ENCODE measurements at places on chromosomes 12 and 14.
A peak's percentile ranks its signal among the peaks of the same experiment; 100 is the strongest.

DNA sequence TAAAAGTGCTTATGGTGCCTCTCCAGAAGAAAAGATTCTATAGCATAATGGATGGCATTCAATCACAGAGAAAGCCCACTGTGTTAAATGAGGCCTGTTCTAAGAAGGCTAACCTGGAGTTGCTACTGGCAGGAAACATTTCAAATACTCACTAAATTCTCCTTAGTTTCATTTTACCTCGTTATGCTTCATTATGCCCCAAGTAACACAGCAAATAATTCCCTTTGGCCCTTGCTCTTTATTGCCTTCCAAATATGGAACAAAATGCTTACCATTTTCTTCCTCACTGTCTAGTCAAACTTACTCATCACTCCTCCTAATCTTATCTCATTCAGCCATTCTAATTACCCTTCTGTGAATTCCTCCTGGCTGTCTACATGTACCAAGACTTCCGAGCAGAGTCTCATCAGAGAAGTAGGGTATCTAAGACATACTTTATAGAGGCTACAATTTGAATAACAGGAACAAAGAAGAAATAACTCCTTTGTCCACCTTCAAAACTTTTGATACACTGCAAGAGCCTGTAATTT lies 292.1 kb upstream of the CLEC14A start:
- DNase-seq, result no peak

DNA sequence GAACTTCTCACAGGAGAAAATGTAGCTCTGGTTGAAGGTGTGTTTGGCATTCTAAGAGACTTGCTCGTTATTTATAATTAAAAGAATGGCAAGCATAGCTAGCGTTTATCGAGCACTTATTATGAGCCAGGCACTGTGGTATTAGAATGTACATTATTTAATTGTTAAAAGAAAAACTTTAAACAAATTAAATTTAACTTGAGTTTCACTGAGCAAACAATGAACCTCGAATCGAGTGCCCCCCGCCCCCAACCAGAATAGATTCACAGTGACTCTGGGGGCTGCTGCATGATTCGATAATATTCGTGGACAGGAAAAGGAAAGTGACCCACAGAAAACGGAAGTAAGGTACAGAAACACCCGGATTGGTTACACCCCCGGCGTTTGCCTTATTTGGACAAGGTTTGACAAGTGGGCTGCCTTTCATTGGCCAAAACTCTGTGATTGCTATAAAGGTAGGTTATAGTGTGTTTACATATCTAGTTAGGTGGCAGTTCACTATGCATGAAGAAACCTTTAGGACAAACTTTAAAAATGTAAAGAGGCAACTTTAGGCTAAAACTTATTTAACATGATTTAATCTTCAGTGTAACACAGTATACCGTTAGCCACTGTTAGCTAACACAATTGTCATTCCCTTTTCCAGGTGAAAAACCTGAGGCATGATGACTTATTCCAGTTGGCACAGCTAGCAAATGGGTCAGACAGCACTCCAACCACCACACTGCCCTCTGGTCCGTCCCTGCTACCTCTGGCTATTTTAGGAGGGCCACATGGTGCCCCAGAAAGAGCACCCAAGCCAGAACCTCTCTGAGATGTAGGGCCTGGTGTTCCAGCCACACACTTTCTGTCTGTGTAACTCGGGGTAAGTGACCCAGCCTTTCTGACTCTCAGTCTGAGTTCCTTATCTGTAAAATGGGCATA lies 7.1 kb downstream of the SCNN1A start:
- no peak for DNase-seq

- no peak for DNase-seq
These were observed 19.1 kb downstream of the SH2B3 start for GRCh38 chr12:111424793-111425251.

- no peak for DNase-seq
These were observed 109.2 kb downstream of the ATXN7L3B start for GRCh38 chr12:74646831-74647230.

DNA sequence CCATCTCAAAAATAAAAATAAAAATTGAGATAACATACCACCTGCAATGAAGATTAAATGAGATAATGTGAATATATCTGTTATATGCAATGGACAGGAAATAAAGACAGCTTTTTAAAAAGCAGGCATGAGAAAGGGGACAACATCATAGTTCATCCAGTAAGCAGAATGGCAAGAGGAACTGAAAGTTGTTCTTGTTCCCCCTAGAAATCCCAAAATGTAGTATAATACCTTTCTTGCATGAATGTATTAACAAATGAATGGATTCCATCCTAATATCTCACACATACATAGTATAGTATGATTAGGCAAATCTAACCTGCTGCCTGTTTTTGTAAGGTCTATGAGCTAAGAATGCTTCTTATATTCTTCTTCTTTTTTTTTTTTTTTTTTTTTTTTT lies 31.4 kb downstream of the FGD6 start:
- DNase-seq, result no peak

GRCh38 chr14:39055786-39056474 lies 47.1 kb downstream of the SEC23A start:
- DNase-seq, result no peak

GRCh38 chr12:56683-57346 lies 9.8 kb upstream of the IQSEC3 start:
- no peak for DNase-seq

GRCh38 chr12:113984464-113984863 lies 18.3 kb upstream of the RBM19 start:
- no peak for DNase-seq

- no peak for DNase-seq
These were observed 9.6 kb downstream of the APOBEC1 start for GRCh38 chr12:7656121-7656520.

- no peak for DNase-seq
These were observed 13.8 kb downstream of the STON2 start for GRCh38 chr14:81386290-81386745.

DNA sequence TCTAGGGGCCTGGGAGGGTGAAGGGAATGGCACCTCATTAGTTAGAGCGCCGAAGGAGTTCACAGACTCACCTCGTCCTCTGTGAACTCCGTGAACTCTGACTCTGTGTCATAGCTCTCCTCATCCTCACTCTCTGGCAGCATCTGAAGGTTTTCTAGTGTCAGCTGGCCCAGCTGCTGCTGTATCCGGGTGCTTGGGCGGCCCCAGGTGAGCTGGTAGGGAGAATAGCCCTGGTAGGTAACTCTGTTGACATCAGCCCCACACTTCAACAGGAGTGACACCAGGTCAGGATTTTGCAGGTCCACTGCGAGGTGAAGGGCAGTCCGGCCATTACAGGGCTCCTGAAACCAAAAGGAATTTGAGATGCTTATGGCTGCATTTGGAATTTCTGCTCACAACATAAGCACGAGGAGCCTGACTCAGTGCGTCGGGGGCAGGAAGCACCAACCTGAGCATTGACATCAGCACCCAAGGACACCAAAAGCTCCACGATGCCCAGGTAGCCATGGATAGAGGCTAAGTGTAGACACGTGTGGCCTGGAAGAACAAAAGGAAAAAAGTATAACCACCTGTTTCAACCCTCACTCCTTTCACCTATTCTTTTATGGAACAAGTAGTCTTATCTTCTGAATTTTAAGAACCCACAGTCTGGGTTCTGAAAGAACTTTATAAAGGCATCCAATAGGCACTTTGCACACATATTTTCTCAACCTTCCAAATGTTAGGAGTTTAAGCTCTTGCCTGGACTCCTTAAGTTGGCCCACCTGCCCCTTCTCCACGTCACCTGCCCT lies 2.0 kb downstream of the NFKBIA start:
- no peak for DNase-seq

GRCh38 chr12:43789941-43790340 lies 16.2 kb downstream of the TWF1 start:
- peak; percentile 17 for DNase-seq

GRCh38 chr14:55731311-55731872 lies 151.4 kb downstream of the KTN1 start:
- no peak for DNase-seq

DNA sequence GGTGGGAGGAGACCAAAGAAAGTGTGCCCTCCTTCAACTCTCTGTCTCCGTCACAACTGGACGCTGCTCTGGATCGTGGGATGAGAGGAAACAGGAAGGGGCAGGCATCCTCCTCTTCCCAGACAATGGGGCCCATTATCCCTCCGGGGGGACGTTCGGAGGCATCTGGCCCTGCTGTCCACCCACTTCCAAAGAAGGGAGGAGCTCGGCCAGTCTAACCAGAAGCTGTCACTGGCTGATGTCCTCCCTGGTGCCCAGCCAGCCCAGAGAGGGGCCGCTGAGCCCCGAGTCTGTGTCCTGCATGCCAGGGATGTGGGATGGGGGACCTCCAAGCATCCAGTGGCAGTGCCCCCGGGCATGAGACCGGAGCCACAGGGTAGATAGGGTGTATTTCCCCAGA lies 39.8 kb upstream of the MEG3 start:
- DNase-seq, result no peak

- no peak for DNase-seq
These were observed 173.7 kb downstream of the SYT10 start for GRCh38 chr12:33265900-33266299.

DNA sequence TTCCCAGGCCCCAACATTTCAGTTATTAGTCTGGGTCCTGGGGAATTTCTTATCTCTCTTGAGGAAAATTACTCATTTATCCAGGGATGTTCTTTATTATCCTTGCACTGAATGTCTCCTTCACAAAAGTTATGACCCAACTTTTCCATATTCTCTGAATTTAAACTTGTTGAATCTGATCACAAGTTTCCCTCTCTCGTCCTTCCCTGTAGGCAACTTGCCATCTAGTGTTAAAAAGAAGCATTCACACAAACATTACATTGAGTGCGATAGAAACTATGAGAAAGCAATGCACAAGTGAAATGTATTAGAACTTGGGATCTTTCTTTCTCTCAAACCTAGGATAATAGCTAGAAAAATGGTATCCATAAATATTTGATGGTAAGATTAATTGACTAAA lies 608.4 kb downstream of the FSCB start:
- DNase-seq, result no peak

GRCh38 chr14:69328765-69329164 lies 68.8 kb downstream of the GALNT16 start:
- no peak for DNase-seq

DNA sequence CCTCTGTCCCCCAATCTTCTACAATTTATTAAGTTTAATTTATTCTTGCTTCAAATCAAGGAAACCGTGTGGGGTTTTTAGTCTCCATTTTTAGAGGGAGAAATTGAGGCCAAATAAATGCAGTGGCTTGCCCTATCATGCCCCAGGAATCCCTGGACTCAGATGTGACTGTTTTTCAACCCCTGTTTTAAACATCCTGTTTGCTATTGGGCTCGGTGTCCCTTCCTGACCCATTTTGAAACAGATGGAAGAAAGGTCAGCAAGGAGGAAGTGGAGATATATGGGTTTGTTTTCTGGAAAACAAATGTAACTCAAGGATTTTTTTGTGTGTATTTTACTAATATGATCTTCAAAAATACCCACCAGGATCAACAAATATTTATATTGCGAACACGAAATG lies 84.7 kb downstream of the DACT1 start:
- no peak for DNase-seq

GRCh38 chr14:106846218-106846617 lies 1319.8 kb downstream of the TMEM121 start:
- DNase-seq, result no peak

DNA sequence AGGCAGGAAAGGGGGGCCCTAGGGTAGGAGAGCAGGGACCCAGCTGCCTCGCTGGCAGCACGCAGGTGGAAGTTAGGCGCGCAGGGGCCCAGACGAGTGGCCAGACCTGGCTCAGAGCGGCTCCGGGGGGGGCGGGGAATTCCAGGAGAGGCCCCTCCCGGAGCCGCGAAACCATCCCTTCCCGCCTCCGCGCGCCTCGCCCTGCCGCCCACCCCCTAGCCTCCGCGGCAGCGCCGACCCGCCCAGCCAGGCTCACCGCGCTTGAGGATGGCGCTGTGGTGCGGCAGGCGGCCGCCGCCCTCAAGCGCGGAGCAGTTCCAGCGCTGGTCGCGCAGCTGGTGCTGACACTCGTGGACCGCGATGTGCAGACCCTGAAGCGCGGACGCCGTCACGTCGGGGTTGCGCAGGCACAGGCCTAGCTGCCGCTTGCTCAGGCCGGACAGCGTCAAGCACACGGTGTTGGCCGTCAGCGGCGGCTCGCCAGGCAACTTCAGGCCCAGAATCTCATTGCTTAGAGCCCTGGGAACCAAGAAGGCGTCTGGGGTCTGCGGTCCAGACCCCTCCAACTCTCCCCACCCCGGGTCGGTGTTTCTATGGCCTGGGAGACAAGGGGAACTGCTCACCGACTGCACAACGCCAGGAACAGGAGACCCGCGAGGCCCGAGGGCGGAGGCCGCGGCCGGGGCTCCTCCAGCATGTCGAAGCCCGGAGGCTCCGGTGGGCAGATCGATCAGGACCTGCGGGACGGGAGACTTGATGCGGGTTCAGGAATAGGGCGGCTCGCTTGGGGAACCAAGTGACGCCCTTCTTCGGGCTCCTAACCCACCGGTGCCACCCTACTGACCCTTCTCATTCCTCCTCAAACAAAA lies 1.5 kb downstream of the WNT10B start:
- no peak for DNase-seq

- no peak for DNase-seq
These were observed 1.4 kb downstream of the SIX1 start for GRCh38 chr14:60647837-60648248.

GRCh38 chr14:50892255-50892654 lies 20.4 kb downstream of the ABHD12B start:
- no peak for DNase-seq

DNA sequence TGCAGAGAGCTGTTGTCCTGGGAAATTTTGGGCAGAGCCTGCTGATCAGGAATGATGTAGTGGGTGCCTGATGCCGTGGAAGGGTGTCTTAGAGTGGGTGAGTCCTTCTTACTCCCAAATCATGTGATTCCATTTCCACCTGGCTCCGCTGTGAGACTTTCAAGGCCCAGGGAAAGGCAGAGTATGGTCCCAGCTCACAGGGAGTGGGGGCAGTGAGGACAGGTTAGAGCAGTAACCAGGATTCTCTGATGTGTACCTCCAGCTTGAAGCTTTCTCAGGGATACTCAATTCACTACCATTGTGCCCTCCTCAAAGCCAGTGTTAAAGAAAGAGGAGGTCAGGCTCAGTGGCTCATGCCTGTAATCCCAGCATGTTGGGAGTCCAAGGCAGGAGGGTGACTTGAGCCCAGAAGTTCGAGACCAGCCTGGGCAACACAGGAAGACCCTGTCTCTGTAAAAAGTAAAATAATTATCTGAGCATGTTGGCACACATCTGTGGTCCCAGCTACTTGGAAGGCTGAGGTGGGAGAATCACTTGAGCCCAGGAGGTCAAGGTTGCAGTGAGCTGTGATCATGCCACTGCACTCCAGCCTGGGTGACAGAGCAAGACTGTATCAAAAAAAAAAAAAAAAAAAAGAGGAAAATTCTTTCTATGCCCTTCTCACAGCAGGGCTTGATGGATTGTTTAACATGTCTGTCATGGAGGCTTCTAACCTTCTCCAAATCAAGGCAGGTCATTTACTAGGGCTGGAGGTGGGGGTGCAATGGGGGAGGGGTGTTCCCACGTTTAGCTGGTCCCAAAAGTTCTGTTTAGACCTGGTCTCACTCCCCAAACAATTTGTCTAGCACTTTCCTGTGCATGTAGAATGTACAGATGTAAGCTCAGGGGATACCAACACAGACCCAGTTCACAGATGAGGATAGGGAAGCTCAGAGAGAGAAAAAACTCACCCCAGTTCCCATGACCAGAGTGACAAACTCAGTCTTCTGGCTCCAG lies 12.5 kb upstream of the IQSEC3 start:
- DNase-seq, result no peak

Data from NCI-H1092 (cell line).